ENCODE measurements at places on chromosomes 1 and 21.
A peak's percentile ranks its signal among the peaks of the same experiment; 100 is the strongest.

- no peak for DNase-seq
Measured at GRCh38 chr1:166490437-166490991, 323.7 kb upstream of the FAM78B start.

DNA sequence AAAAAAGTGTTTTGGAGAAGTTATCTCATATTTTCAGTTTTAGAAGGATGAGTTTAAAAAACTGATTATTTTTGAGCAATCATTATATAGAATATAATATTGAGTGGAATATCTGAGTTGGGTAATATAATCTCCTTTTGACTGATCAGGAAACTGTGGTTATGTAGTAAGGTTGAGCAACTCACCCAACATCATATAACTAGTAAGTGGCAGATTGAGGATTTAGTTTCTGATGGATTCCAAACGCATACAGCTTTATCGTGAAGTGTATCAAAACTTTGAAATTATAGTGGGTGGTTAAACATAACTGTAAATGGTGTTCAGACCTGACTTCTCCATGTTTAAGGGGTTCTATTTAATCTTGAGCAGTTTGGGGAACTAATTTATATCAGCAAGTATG lies 98.6 kb downstream of the OLFM3 start:
- DNase-seq, result no peak

DNA sequence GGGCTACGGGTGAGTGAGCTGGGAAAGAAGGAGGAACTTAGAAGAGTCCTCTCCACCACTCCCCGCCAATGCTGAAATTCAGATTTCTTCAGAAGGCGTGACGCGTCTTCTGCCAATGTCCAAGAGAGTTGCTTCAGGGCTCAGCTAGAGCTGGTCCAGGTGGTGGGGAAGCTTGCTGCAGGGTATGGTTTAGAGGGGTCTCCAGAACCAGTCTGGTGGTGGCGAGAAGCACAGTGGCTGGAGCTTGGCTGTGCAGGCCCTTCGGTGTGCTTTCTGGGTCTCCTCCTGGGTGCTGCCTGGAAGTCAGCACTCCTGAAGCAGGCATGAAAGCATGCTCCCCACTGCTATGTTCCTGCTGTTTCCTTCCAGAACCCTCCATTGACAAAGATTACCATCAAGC lies 387.2 kb downstream of the PTPRU start:
- no peak for DNase-seq

- peak; percentile 74 for DNase-seq
Measured at GRCh38 chr1:2801535-2802291, at the start of gene TTC34. TTC34 (minus strand) TSS chr1:2801693; CDS start chr1:2800827, 866 bp downstream.

- peak; percentile 70 for DNase-seq
Measured at GRCh38 chr1:228101994-228102790, 933 bp downstream of the C1orf35 start.

DNA sequence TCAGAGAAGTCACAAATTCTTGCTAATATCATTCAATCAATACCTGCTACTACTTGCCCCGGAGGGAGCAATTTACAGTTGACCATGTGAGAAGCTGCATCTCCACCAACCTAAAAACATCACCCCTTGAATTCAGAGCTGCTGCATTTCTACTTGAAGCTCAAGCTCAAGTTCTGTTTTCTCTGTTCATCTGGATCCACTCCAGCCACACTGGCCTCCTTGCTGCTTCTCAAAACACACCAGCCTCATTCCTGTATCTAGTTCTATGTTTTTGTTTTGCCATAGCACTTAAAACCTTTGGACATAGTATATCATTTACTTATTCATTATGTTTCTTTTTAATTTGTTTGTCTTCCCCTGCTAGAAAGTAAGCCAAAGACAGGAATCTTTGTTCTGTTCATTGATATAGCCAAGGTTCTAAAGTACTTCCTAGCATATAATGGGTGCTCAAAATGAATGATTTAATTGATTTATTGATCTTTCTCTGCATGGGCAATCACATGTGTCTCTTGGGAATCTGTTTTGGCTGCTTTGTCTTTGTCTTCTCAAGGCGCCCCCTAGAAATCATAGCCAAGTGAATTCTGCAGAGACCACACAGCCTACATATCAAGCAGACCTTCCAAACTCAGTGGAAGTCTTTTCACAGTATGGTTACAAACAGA lies 23.6 kb downstream of the SYF2 start:
- DNase-seq, result no peak

DNA sequence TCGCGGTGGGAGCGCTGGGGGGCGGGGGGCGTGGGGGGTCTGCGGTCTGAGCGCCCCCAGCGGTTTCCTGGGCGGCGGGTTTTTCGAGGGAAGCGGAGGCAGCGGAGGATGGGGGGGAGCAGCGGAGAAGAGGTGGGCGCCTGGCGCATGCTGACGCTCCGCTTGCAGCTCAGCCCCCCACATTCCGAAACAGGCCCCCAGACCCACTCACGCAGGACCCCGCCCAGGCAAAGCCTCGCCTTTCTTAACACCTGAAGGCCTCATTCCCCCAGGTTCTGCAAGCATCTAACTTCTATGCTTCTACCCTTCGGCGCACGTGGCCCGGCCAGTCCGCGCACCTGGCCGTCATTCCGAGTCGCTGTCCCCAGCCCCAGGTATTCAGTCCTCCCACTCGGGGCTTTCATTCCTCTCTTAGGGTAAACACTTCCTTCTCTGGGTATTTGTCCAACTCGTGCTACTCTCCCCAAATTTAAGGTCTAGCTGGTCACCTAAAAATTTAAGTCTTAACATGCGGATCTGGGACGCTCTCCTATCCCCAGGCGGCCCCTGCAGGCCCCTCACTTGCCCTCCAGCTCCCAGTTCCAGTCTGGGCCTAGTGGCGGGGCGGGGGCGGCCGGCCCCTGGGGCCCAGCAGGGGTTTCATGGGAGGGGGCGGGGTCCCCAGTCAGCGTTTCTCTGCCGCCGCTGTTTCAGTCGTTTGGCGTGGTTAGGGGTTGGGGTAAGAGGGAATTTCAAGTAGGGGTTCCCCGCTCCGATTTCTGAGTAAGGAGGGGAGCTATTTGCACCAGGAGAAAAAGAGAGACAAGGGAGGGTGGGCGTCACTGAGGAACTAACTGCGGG lies 2.8 kb upstream of the ZBTB7B start:
- peak; percentile 80 for DNase-seq

DNA sequence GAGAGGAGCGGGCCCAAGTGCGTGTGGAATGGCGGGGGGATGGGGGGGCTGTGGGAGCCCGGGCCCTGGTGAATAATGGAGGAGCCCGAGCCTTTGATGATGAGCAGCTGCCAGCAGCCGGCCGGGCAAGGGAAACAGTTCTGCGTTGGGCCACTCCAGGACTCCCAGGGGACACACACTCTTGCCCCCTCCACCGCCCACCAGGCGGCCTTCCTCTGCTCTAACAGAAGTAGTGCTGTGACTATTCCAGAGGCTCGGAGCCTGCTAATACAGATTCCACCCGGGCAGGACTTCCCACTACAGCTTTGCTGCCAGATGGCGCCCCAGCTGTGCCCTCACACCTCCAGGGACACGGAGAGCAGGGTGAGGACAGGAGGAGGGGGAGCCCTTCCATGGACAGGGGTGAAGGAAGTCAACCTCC lies 48.2 kb upstream of the LRP8 start:
- DNase-seq, result no peak

DNA sequence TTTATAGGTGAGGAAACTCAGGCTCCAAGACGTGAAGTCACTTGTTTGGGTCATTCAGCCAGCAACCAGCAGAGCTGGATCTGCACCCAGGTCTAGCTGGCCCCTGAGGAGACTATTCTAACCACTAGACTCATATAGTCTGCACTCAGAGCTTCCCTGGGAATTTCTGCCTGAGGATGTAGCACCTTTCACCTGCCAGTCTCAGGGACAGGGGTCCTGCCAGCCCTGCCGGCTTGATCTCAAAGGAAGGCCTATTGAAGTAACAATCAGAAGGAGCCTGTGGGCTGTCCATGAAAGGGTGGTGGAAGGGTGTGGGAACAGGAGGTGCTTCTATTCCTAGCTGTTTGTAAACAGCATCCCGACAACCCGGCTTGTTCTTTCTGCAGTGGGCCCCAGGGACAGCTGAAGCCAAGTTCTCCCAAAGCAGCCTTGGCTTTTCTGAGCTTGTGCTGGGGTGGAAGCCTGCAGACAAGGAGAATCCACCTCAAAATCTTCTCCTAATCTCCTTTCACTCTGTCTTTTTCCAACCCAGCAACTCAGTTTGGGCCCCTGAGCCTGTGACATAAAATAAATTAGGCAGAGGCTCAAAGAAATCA lies 7.8 kb downstream of the LMOD1 start:
- DNase-seq, result no peak

GRCh38 chr1:41482001-41482765 lies 2.3 kb downstream of the EDN2 start:
- no peak for DNase-seq

DNA sequence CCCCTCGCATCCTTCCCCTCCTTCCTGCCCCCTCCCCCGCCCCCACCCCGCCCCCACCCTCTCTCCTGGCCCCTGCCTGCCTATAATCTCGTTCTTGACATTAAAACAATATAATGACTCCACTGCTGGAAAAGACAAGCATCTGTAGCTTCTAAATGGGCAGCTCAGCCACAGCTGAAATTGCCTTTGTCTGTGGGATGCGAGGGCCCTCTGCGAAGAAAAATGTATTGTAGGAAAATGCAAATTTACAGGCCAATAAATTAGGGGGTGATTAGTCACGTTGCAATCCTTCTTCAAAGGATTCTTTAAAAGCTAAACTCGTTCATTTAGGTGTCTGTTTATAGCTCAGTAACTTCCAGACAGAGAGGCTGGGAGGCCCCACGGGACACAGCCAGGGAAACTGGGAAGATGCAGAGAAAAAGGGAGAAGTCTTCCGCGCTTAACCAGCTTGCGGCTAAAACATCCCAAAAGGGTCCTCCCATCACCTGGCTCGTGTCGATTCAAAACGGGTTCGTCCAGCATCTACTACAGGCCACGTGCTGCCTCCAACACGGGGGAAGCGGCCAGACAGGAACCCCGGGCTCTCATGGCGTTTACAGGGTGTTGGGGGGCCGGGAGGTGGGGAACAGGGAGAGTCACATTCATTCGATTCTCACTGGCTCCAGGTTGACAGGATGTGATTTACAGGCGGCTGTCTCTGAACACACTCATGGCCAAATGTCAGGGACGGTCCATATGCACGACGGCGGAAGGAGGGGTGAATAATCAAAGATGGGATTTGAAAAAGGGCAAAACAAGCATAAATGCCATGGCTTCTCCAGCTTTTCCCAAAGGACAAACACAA lies 100.5 kb upstream of the ZBTB40 start:
- no peak for DNase-seq

- DNase-seq, result no peak
Measured at GRCh38 chr1:21051177-21051825, 125.4 kb downstream of the EIF4G3 start.

DNA sequence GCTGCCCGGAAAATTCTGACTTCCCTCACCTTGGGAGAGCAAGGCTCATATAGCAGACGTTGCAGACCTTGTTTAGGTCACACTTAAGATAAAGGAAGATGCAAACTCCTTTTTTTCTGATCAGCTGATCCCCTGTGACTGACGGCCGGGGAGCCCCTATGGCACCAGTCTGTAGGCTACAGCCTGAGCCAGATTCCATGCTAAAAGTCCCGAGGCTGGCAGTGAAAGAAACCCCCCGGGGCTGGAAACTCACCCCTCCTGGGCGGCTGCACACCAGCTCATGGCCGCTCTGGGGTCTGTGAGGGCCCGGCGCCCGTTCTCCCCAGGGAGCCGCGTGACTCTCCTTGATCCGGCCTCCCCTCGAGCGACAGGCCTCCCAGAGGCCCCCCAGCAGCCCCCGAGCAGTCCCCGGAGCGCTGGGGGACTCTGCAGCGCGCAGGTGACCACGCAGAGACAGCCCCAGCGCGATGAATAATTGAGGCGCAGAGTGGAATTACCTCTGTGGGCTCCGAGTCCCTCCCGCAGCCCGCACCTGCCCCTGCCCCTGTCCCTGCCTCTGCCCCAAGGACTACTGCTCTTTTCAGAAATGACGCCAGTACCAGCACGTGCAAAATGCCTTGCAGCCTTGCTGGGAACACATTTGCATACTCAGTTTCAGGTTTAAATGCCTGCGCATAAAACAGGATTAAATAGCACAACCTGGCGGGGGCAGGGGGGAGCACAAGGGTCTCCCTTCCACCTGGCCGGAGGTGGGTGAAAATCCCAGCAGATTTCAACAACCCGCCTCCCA lies 62.6 kb upstream of the CLDN14 start:
- DNase-seq, result peak; percentile 17

DNA sequence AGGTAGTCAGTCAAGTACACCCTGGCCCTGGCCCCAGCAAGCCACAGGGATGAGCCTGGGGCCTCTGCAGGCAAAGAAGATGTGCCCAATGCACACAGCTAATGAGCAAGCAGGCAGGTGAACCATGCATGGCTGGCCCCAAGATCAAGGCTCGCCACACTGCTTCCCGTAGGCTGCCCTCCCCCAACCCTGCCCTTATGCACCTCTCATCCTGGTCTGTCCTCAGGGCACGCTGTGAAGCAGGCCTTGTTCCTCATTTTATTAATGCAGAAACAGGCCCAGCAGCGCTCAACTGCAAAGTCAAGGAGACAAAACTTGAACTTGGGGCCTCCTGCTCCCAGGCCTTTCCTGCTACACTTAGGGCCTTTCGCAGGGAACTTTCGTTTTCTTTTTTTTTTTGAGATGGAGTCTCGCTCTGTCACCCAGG lies 35.6 kb upstream of the ID3 start:
- no peak for DNase-seq

- no peak for DNase-seq
Measured at GRCh38 chr1:52558941-52559340, 6.0 kb upstream of the TUT4 start.

- DNase-seq, result peak; percentile 71
Measured at GRCh38 chr1:26318338-26319064, 743 bp downstream of the CD52 start.

DNA sequence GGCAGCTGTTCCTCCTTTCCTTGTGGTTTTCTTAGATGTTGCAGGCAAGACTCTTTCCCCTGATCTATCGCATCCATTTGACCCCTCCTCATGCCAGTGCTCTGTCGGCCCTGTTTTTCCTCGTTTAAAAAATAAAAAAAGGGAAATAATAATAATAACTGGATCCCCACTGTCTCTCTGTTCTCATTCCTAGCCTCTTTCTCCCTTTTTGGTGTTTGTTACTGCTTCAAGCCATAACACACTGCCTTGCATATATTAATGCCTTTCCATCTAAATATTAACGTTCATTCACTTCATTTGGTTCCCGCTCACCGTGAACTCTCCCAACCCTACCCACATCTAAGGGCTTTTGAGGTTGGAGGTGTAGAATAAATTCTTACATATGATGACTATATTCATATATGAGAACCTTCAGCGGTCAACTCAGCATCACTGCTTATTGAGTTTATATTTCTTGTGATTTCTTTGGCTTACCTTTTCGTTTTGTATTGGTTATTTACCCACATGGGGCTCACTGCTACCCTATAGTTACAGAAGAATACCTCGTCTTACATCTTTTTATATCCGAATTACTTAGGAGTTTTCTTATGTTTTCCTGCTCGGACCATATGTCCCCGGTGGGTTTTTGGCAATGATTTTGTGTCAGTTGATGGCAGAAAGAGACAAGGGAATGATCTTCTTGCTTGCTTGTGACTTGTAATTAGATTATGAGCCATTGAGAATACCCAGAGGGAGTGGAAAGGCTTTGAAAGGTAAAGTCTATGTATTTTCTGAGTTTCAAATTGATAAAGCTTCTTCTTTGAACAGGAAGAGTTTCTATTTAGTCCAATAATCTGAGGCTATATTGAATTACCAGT lies 805 bp downstream of the ATG4C start:
- DNase-seq, result no peak

Data from activated CD4-positive, alpha-beta T cell treated with anti-CD3 and anti-CD28 coated beads for 48 hours (primary cell).